NCI-H1092 treated with DMSO at 0.1 percent for 48 hours (cell line): ENCODE measurements at places on chromosomes 16 and 17.

- DNase-seq, result peak; percentile 75
These were observed at the start of gene RBL2 for GRCh38 chr16:53434377-53435065. Gene RBL2, plus strand, starts transcription at chr16:53434471. Its CDS starts 86 bp downstream, at chr16:53434557.

GRCh38 chr17:64591944-64592343, 70.2 kb downstream of the SMURF2 start:
- no peak for DNase-seq

- no peak for DNase-seq
These were observed at the start of gene CCL5 for GRCh38 chr17:35879773-35880654. Gene CCL5, minus strand, starts transcription at chr17:35880360.

- no peak for DNase-seq
These were observed 97.5 kb downstream of the OR1D5 start for GRCh38 chr17:2965621-2966595.

- no peak for DNase-seq
These were observed 6.1 kb downstream of the TMEM235 start for GRCh38 chr17:78237401-78238012.

DNA sequence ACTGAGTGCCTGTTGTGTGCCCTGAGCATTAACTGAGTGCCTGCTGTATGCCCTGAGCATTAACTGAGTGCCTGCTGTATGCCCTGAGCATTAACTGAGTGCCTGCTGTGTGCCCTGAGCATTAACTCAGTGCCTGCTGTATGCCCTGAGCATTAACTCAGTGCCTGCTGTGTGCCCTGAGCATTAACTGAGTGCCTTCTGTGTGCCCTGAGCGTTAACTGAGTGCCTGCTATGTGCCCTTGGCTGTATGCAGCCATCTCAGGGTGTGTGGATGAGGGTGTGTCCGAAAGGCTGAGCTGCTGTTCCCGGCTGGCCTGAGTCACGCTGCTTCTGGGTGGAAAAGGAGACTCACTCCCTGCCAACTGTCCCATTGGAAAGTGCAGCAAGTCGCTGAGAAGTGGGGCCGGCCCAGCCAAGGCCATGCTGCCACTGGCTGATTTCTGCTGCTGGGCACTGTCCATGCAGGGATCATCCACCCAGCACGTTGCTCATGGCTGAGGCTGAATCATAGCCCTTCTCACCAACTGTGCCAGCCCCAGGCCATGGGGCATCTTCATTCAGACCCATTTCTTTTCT, 113.8 kb downstream of the OR1D5 start:
- no peak for DNase-seq
